ENCODE measurements at places on chromosomes 12 and 14.

DNA sequence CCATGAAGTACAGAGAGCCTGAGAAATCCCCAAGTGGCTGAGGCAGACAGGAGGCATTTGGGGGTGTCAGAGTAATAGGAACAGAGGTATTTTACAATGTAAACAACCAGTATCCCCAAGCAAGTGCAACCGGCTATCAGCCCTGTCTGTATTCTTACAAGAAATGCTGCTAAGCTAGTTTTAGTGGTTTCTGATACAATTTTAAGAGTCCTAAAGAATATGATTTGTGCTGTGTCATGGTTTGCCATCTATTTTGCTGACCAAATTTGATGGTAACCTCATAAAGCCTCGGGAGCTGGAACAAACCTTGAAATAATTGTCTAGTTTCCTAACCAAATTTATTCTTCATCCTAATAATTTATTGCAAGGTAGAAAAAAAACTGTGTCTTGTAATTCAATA, 46.7 kb upstream of the EGLN3 start:
- no peak for DNase-seq

DNA sequence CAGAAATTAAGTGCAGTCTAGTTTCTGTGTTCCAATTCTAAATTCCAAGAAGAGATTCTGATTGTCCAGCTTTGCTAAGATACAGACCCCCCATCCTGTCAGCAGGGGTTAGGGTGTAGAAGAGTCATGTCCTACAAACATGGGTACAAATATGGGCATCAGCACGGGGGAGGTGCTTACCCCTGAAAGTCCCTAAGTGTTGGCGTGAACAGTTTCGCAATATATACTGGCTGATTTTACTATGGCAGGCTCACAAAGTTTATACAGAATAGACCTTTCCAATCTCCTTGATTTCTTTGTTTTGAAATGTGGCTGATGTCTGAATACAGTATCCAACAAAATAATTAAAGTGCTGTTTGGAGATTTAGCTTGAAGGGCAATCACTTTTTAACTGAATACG, 71.6 kb upstream of the PPM1H start:
- no peak for DNase-seq

- DNase-seq, result no peak
These were observed 227.1 kb upstream of the KRR1 start for GRCh38 chr12:75738486-75738885.

- DNase-seq, result no peak
These were observed 171.8 kb downstream of the BTG1 start for GRCh38 chr12:91973813-91974212.

GRCh38 chr12:19220852-19221466, 91.4 kb downstream of the PLEKHA5 start:
- DNase-seq, result no peak

DNA sequence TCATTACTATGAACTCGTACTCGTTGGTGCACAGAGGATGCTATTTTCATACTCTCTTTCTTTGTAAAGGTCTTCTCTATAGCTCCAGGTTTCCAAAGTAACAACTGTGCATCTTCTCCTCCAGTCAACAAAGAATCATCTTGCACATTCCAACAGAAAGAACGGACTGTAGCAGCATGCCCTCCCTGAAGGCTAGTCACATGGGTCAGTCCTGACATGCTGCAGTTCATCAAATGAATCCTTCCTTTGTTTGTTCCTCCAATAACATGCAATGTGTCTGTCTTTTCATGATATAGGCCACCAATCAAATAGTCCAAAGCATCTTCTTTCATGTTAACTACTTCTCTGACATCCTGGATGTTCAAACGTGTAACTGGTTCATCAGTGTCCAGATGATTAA, 42.9 kb downstream of the WDR89 start:
- DNase-seq, result no peak
